Endothelial cell of umbilical vein (primary cell): ENCODE measurements at places on chromosomes 4 and X. TPM values are rescaled to one million over a fixed set of nuclear protein-coding genes. Genes with fewer than 3 reads are reported as not detected.

The SMIM31 gene
- total RNA-seq = not detected in 2 replicates

The FRMPD4 gene
- not detected in 2 replicates for total RNA-seq

The TEX13D gene
- not detected in 2 replicates for total RNA-seq

DNA sequence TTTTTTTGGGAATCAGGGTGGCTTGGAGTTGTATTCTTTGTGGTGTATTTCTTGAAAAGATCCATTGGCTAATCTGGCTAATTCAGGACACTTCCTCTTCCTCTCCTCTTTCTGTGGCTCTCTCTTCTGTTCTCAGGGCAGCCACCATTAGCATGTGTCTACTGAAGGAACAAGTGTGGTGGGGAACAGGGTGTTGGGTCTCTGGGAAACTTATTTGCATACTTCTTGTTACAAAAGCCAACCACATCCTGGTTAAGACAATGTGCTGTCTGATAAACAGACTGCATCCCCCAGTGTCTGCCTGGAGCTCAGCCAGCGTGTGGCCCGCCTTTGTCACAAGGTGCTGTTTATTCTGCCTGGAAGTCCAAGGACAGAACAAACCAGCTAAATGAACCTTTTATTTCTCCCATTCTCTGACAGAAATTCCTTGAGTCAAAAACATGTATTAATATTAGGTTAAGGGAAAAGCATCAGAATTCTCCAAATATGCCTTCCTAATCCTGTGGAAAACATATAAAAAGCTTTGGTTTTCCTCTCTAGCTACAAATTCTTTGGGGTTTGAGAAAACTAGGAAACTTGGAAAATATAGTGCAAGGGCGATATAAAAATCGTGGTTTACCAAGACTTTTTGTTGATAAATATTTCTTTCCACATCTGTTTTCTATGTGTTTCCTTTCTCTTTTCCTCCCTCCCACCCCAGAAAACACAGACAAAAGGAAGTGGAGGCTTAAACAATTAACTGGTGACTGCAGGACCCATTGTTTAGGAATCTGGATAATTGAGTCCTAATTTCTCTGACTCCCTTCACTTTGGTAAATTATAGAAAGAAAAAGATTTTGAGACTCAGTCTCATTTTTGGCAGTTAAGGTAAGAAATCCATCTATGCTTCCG lies 203.6 kb downstream of the SPRY1 start:
- H3K27ac ChIP-seq = peak overlapping the region; percentile 73
- H3K4me1 ChIP-seq = peaks cover 23% of the 10 kb centered on the region
- no peaks in the 10 kb centered on the region for H3K36me3 ChIP-seq
- no peaks in the 10 kb centered on the region for H3K27me3 ChIP-seq

GRCh38 chr4:149923736-149924135 lies 108.1 kb upstream of the IQCM start:
- DNase-seq = no peak
- no peak overlapping the region for H3K27ac ChIP-seq
- no peaks in the 10 kb centered on the region for H3K27me3 ChIP-seq
- H3K4me1 ChIP-seq = no peaks in the 10 kb centered on the region
- H3K36me3 ChIP-seq = no peaks in the 10 kb centered on the region

DNA sequence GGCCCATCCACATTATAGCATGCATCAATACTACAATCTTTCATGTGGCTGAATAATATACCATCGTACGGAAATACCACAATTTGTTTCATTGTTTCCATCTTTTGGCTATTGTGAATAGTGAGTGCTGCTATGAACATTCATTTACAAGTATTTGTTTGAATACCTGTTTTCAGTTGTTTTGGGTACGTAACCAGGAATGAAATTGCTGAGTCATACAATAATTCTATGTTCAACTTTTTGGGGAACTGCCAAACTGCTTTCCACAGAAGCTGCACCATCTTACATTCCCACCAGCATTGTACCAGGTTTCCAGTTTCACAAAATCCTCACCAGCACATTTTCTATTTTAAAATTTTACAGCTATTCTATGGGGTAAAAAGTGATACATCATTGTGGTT lies 28.5 kb upstream of the MANBA start:
- no peaks in the 10 kb centered on the region for H3K27me3 ChIP-seq
- H3K4me1 ChIP-seq = no peaks in the 10 kb centered on the region
- peak; percentile 21 for DNase-seq
- no peak overlapping the region for H3K4me3 ChIP-seq
- peaks cover 2% of the 10 kb centered on the region for H3K36me3 ChIP-seq

- no peaks in the 10 kb centered on the region for H3K27me3 ChIP-seq
- no peaks in the 10 kb centered on the region for H3K4me1 ChIP-seq
- H3K4me3 ChIP-seq = no peak overlapping the region
- DNase-seq = peak; percentile 28
- H3K27ac ChIP-seq = no peak overlapping the region
Measured at GRCh38 chrX:41906515-41907187, 16.7 kb downstream of the CASK start.

DNA sequence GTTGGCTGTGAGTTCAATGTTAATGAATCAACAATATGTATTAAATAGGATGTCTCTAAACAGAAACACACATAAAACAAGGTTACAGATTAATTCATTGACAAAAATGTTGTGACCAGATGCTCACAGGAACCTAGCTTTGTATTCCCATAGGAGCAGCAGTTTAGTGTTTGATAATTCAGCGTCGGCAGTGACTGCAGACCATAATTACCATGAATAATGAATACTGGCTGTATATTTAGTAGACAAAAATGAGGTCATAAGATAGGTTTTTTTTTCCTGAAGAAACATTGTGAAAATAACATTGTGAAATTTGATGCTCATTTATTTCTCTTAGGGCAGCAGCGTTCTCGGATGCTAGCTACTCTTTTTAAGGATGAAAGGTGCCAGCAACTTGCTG lies 27.8 kb downstream of the COPS4 start:
- DNase-seq = no peak
- no peak overlapping the region for H3K27ac ChIP-seq
- H3K4me3 ChIP-seq = no peak overlapping the region
- no peaks in the 10 kb centered on the region for H3K27me3 ChIP-seq
- H3K4me1 ChIP-seq = no peaks in the 10 kb centered on the region
- H3K36me3 ChIP-seq = peaks cover 5% of the 10 kb centered on the region

DNA sequence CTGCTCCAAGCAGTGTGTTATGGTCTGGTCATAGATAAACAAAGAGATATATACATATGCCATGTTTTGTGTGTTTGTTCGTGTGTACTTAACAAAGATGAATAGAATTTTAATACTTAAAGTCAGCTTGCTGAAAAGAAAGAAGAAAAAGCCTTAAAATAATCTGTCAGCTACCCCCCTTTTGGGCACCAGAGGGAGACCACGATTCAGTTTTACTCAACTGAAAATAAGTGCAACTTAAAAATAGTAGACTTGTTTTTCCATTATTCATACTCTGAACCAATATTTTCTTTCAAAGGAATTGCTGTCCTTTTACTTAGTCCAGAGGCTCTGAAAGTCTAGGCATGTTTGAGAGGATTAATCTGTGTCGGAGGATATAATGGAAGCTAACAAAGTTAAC lies 181.7 kb upstream of the AGTR2 start:
- H3K4me3 ChIP-seq = no peak overlapping the region
- DNase-seq = no peak
- H3K27me3 ChIP-seq = no peaks in the 10 kb centered on the region

DNA sequence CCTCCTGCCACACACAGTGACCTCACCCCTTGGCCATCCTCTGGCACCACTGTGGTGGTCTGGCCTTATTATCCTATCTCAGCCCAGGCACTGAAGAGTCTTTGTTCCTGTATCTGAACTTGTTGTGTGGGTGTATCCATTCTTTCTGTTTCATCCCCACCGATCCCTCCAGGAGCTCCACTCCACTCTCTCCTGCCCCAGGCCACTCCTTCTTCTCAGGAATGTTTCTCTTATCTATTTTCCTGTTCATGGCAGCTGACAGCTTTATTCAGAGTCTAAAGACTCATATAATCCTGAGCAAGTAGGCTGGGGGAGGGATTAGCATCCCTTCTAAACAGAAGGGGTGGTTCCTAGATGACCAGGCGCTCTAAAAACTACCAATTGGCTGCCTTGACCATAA lies 150.0 kb downstream of the ANAPC10 start:
- no peak for DNase-seq
- no peaks in the 10 kb centered on the region for H3K27me3 ChIP-seq
- H3K36me3 ChIP-seq = no peaks in the 10 kb centered on the region
- no peak overlapping the region for H3K27ac ChIP-seq
- no peak overlapping the region for H3K4me3 ChIP-seq
- no peaks in the 10 kb centered on the region for H3K4me1 ChIP-seq

GRCh38 chr4:115883847-115884246 lies 770.4 kb upstream of the NDST4 start:
- no peak overlapping the region for H3K4me3 ChIP-seq
- no peak for DNase-seq
- no peaks in the 10 kb centered on the region for H3K4me1 ChIP-seq
- H3K27me3 ChIP-seq = no peaks in the 10 kb centered on the region

DNA sequence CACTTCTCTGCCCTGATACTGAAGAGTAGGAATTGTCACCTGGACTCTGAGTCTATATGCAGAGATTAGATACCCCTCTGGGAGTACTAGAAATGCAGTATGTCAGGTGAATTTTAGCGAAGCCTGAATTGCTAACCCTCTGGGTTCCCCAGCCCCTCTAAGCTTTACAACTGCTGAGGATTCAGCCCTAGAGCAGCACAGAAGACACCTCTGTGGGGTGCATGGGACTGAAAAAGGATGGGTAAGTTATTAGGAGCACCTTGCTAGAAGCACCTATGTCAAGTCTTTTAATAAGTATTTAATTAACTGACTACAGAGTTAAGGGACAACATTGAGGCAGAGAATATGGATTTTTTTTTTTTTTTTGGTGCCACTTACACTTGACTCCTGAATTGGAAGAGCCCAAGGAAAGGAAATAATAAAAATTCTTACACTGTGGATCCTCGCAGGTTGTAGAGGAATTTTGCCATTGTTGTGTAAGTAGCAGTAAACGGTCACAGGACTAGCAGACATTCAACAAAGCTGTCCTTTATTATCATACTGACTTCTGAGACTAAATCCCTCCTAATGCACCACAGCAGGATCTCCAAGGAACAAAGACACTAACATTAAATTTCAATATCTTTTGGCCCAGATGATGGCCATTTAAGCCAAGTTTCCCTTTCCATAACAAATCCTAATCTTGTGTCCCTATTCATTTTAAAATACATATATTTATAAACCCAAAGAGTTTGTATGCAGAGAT lies 253.2 kb downstream of the ANKRD50 start:
- H3K27ac ChIP-seq = no peak overlapping the region
- H3K4me1 ChIP-seq = peaks cover 4% of the 10 kb centered on the region
- H3K4me3 ChIP-seq = no peak overlapping the region
- H3K27me3 ChIP-seq = no peaks in the 10 kb centered on the region
- H3K36me3 ChIP-seq = no peaks in the 10 kb centered on the region

DNA sequence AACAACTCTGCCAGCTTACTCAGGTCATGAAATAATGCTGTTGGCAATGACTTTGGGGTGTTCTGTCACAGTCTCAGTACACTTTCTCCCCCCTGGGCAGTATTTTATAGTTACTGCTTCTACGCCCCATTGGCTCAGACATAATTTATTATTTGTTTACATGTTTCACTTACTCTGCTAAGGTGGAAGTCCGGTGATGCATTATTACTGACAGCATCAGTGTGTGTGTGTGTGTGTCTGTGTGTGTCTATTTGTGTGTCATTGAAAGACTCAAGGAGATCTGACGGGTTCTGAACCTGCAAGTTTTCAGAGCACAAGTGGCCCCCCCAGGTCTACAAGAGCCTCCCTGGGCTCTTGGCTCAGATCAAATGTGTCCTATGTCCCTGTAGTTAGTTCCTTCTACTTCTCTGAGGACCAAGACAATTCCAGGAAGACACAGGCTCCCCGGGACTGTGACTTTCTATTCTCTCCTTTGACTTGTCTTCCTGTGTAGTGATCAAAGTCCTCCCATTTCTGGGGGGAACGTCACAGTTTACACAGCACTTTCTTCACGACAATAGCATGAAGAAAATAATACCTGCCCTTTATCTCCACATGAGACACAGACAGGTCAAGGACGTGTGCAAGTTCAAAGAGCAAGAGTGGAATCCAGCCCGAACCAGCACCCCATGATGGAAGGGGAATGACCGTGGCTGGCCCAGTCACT lies 283.7 kb upstream of the GATB start:
- H3K27ac ChIP-seq = no peak overlapping the region
- DNase-seq = no peak

GRCh38 chr4:13985837-13986236 lies 358.3 kb upstream of the BOD1L1 start:
- H3K4me3 ChIP-seq = no peak overlapping the region
- no peaks in the 10 kb centered on the region for H3K4me1 ChIP-seq
- DNase-seq = no peak
- H3K27ac ChIP-seq = no peak overlapping the region
- H3K27me3 ChIP-seq = no peaks in the 10 kb centered on the region

DNA sequence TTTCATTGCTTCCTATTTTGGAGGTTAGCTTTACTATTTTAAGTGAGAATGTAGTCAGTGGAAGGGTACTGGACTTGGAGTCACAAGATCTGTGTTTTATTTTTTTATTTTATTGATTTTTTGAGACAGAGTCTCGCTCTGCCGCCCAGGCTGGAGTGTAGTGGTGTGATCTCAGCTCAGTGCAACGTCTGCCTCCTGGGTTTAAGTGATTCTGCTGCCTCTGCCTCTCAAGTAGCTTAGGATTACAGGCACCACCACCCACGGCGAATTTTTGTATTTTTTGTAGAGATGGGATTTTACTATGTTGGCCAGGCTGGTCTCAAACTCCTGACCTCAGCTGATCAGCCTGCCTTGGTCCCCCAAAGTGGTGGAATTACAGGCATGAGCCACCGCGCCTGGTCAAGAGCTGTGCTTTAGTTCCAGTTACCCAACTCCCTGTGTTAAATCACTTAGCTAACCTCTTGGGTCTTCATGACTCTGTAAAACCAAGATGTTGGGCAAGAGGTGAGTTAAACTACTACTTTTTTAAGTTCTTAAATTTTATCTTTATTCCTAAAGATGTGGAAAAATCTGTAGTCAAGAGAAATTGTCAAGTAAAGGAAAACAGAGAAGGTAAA lies 11.2 kb downstream of the USP9X start:
- no peaks in the 10 kb centered on the region for H3K4me1 ChIP-seq
- DNase-seq = no peak
- H3K27me3 ChIP-seq = no peaks in the 10 kb centered on the region
- no peaks in the 10 kb centered on the region for H3K36me3 ChIP-seq
- no peak overlapping the region for H3K4me3 ChIP-seq

- H3K4me3 ChIP-seq = no peak overlapping the region
- peak; percentile 41 for DNase-seq
- H3K27me3 ChIP-seq = no peaks in the 10 kb centered on the region
- no peak overlapping the region for H3K27ac ChIP-seq
Measured at GRCh38 chr4:128566693-128567092, 242.8 kb upstream of the JADE1 start.

DNA sequence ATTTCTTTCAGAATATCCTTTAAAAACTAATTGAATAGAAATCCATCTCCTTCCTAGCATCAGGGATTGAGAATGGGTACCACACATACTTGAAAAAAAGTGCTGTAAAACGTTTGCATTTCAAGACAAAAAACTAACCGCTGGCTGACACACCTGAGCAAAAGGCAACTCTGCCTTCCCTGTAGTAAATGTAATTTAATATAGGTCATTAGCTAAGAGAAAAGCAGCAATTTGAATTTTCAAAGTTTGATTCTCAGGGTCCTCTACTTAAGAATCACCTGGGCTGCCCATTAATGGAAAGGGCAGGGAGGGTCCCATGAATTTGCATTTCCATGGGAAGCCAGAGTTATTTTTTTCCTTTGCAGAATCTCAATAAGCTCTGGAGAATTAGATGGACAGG lies 40.5 kb upstream of the SPP1 start:
- H3K36me3 ChIP-seq = no peaks in the 10 kb centered on the region
- H3K4me1 ChIP-seq = no peaks in the 10 kb centered on the region
- no peak for DNase-seq
- H3K27me3 ChIP-seq = peaks cover 5% of the 10 kb centered on the region
- H3K4me3 ChIP-seq = no peak overlapping the region
